ENCODE measurements at places on chromosomes 1 and 21.

DNA sequence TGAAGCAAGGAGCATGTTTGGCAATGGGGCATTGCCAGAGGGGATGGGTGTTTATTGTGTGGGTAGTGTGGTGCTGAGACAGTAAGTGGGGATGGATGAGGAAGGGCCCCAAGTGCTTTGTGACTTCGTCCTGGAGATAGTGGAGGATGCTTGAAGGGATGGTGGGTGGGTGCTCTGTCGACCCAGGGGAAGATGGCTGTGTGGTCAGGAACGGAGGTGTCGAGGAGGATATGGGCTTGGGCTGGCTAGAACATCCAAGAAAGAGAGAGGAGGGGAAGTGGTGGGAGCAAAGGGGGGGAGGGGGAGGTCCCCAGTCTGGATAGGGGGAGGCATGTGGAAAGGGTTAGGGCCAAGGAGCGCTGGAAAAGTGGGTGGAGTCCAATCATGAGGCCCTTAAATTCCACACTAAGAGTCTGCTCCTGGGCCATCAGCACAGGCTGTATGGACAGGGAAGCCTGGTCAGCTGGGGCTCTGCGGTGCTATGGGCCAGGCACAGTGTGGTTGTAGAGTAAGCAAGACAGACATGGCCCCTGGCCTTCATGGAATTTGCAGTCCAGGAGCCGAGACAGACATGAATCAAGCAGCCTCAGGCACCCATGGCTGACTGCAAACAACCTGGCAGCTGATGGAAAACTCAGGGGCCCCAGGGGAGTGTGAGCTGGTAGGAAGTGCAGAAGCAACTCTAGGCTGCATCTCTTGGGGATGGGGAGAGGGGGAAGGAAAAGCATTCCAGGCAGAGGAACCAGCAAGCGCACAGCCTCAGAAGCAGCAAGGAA lies 36.3 kb downstream of the EDN2 start:
- no peak for DNase-seq

GRCh38 chr1:172469717-172470116 lies 25.8 kb upstream of the PIGC start:
- DNase-seq, result no peak

GRCh38 chr1:234893359-234893724 lies 235.3 kb downstream of the TOMM20 start:
- no peak for DNase-seq

- DNase-seq, result no peak
Measured at GRCh38 chr1:54243022-54243421, 43.1 kb downstream of the MRPL37 start.

- no peak for DNase-seq
Measured at GRCh38 chr1:23419180-23419579, 5.4 kb downstream of the TCEA3 start.

DNA sequence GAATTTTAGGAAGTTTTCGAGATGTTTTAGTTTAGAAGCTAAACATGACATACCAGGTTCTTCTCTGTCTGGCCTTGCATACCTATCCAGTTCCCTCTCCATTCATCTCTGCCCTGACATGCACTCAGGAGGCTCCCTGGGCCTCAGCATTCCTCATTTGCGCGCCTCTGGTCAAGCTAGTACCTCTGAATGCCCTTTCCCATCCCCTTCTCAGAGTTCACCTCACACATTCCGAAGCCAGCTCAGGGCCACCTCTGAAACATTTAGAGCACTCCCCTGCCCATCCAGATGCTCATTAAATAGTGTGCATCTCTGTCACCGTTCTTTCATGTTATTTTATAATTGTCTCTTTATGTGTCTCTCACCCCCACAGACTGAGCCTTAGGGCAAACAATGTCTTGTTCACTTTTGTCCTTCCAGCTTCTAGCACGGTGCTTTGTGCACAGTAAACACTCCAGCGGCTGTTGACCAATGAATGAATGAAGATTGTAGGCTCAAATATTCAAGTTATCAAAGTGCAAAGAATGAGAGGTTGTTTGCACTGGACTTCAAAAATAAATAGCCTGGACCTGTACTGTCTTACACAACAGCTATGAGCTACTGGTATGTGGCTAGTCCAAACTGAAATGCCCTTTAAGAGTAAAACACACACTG lies 1.2 kb upstream of the DHCR24 start:
- no peak for DNase-seq

GRCh38 chr1:107523736-107524135 lies 382.9 kb downstream of the NTNG1 start:
- no peak for DNase-seq

Measured in NCI-H1930 (cell line).